ENCODE measurements at places on chromosomes 3 and 15.
A peak's percentile ranks its signal among the peaks of the same experiment; 100 is the strongest.

GRCh38 chr15:38129531-38130204 lies 123.0 kb upstream of the SPRED1 start:
- DNase-seq = peak; percentile 78

GRCh38 chr15:52010633-52011595 lies 8.1 kb upstream of the MAPK6 start:
- no peak for DNase-seq

DNA sequence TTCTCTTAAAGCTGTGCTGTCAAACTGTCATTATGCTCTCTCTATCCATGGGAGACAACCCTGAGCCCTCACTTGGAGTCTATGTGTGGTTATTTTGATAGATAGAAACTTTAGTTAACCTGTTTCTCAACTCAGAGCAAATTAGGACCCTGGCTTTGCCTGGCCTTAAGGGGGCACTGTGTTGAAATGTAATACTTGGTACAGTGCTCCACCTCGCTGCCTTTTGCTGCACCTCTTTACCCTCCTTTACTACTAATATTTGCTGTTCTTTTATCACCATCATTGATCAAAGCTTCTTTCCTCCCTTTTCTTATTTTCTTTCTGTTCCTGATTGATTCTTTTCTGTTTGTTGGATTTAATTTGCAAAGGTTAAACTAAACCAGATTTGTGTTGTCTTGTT lies 34.3 kb downstream of the STT3B start:
- DNase-seq = no peak

GRCh38 chr3:62621176-62621575 lies 247.8 kb upstream of the FEZF2 start:
- no peak for DNase-seq

GRCh38 chr15:58528188-58528870 lies 96.5 kb downstream of the LIPC start:
- DNase-seq = no peak

- no peak for DNase-seq
Observed at GRCh38 chr15:70348581-70349344, 251.0 kb upstream of the TLE3 start.

- no peak for DNase-seq
Observed at GRCh38 chr3:14869917-14870782, 51.4 kb downstream of the FGD5 start.

GRCh38 chr15:79066391-79067071 lies 24.0 kb downstream of the RASGRF1 start:
- no peak for DNase-seq

GRCh38 chr15:72034859-72035650 lies 82.9 kb downstream of the MYO9A start:
- no peak for DNase-seq

GRCh38 chr3:116322750-116323375 lies 122.4 kb downstream of the LSAMP start:
- no peak for DNase-seq

- DNase-seq = no peak
Observed at GRCh38 chr15:70669006-70669602, 94.3 kb downstream of the UACA start.

- DNase-seq = peak; percentile 28
Observed at GRCh38 chr15:74174219-74174957, 878 bp downstream of the ISLR start.

DNA sequence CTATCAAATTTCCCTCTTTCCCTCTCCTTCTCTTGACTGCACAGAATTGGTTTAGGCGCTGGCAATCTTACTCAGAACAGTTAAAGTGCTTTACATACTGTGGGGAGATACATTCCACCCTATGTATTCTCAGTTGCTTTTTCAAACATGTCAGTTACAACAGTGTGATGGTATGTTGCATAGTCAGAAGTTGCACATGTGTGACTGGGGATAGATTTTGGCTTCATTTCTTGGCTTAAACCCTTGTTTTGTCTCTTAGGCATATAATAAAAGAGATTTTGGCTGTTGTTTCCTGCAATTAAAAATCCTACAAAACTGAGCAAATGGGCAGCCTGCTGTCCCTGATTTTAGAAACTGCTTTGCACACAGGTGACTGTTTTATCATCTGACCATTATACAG lies 86.7 kb downstream of the PIK3R4 start:
- no peak for DNase-seq

- DNase-seq = no peak
Observed at GRCh38 chr3:98623572-98624280, 30.3 kb upstream of the CPOX start.

GRCh38 chr3:81743096-81744025 lies 18.1 kb downstream of the GBE1 start:
- DNase-seq = no peak

GRCh38 chr15:49085696-49086459 lies 39.6 kb upstream of the SECISBP2L start:
- DNase-seq = no peak

GRCh38 chr3:141403576-141403975 lies 35.3 kb downstream of the ZBTB38 start:
- no peak for DNase-seq

DNA sequence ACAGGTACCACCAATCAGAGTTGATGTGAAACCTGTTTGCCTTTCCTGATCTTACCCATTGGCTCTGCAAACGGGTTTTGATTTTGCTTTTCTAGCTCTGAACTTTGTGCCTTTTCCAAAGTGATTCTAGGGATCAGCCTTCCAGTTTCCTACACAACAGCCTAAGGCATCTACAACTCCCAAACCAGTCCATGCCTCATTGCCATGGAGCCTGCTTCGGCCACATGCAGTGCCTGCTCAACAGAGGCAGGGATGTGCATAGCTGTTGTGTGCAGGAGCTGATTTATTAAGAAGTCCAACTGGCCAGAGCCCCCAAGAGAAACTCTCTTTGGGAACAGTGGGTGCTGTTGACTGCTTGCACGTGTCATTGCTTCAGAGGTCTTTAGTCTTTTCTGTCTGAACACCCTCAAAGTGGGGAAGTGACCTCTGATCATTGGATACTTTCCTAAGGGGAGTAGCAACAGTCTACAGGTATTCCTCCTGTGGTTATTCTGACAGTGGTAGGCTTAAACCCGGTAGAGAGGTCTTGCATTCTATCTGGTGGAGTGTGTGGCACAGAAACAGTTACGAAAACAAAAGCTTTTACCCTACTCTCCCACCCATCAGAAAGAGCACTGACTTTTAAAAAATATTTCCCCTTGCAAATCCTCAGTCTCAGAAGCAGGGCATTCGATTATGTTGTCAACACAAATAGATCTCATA lies 36.6 kb upstream of the THSD4 start:
- no peak for DNase-seq

DNA sequence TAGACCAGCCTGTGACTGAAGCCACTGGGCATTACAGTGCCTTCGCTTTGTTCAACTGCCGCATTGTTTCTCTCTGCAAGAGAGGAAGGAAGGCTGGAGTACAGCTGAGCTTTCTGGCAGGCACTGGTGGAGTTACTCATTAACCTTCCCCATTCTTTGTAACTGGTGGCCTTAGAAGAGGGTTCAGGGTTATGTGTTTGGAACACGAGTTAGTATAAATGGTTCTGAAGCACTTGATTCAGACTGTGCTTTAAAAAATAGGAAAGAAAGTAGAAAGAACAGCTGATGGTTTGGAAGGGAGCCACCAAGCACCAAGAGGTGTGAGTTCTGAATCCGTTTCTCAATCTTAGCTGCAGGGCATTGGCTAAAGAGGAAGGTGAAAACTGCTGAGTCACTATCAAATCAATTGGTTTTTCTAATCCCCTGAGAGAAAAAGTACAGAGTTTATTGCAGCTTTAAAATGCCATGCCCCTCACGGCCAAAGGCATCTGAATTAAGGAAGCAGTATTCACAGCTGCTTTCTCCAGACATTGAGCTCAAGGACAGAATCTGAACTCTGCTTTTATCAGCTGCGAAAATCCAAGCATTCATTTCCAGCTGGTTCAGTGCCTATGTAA lies 3.6 kb downstream of the HGD start:
- peak; percentile 35 for DNase-seq

GRCh38 chr3:139310474-139310933 lies 33.3 kb upstream of the MRPS22 start:
- DNase-seq = no peak

DNA sequence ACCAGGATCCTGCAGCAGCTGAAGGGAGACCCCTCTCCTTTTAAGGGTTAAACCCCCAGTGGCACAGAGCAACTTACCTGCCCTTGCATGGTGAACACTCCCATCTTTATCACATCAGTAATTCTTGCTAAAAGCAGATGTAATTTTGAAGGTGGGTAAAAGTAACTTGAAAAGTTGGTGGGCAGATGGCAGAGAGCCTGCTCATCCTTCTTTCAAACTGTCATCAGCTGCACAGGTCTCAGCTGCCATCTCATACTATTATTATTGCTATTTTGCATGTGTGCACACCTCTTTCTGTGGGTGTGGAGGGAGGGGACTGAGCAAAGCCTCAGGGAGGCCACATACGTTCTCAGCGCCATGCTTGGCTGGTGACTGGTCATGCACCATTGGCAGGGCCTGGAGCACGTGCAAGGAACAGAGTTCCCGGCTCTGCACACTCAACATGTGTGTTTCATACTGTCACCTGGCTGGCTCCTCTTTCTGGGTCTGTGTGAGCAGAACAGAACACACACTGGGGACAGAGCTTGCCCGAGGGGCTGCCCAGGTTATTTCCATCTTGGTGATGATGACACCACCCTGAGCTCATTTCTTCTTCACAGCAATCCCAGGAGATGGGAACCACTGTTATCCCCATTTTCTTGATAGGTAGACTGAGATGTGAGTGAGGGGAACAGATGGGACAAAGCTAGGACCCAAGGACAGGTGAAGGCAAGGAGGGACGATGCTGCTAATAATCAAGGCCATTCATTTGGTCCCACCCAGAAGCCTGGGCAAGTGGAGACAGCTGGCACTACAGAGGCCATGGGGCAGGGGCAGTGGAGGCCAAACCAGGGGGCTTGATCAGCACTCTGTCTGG lies 95.8 kb upstream of the KLF13 start:
- DNase-seq = no peak

- DNase-seq = no peak
Observed at GRCh38 chr3:52546111-52546901, 9.9 kb downstream of the UQCC5 start.

DNA sequence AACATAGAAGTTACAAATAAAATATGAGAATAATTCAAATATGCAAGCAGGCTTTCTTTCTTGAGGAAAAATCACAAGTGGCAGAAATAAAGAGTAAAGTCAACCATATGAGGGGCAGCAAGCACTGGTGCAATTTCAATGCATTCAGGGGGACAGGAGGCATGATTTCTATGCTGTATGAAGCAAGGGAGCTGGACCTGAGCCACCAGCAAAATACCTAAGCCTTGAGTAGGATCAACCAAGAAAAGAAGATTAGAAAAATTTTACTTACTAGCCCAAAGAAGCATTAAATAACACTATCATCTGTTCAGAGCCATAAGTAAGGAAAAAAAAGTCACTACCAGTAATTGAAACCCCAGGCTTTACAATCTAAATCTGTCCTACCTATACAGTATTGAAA lies 6.3 kb downstream of the ADGRG7 start:
- DNase-seq = no peak

- peak; percentile 21 for DNase-seq
Observed at GRCh38 chr3:65596571-65597225, 442.0 kb downstream of the MAGI1 start.

DNA sequence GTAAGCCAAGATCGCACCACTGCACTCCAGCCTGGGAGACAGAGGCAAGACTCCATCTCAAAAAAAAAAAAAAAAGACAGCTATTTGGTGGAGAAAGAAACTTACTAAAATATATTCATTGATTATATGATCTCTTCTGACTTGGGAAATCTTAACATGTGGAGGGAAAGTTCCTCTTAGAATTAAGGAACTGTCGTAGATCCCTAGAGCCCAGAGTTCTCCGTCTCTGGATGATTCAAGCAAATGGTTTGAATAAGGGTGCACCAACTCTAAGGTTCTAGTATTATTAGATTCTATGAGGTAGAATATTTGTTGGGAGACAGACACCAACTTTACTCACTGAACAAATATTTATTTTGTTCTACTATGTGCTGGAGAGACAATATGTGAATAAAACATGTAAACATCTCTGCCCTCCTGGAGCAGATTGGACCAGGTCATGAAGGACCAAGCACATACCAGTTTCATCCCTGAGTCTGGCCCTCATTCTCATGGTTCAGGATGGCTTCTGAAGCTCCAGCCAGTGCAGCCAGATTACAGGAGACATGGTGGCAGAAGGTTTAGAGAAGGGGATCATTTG lies 129.7 kb downstream of the MITF start:
- no peak for DNase-seq

DNA sequence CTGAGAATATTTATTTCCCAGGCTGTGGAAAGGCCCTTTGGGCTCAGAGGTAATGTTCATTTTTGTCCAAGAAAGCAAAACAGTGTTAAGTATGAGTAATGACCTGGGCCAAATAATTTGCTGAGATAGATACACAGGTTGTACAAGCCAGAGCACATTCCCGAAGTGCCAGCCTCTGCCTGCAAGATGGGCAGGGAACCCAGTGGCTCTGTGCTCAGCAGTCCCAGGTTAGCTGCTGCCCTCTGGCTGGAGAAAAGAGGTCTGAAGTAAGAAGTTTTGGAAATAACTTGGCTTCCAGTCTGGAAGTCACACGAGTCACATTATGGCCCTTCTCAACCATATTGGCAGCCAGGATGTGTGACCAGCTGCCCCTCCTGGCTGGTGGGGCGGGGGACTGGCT lies 20.2 kb downstream of the MYZAP start:
- no peak for DNase-seq

DNA sequence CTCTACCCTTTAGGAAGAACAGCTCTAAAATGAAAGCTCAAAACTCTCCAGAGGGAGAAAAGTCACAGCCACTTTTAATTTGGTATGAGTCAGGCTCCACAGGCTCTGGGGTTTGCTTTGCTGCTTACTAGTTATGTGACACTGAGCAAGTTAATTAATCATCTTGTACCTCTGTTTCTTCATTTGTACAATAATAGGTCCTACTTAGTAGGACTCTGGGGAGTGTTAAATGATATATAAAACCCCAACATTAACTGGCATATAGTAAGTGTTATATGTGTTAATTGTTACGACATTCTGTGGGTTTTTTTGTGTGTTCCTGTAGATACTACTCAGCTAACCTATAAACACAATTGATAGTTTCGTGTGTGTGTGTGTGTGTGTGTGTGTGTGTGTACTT lies 6.6 kb downstream of the ACKR2 start:
- DNase-seq = no peak

DNA sequence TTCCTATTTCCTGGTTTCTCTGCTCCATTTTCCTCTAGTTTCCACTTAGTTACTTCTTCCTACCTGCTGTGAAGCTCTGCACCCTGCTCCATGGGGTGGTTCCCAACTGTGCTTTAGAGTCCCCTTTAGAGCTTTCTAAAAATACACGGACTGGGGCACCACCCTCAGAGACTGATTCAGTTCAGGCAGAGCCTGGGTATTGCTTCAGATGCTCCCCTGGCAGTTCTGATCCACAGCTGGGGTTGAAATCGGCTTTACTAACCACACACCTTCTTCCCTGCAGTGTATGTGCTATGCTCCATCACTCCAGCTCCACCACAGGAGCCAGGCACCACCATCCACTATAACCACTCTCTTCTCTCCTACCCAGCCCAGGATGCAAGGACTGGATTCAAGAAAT lies 12.6 kb downstream of the ANP32A start:
- no peak for DNase-seq

- DNase-seq = no peak
Observed at GRCh38 chr15:85597155-85597815, 197.4 kb downstream of the KLHL25 start.
